ENCODE measurements at places on chromosomes 3 and 15.

GRCh38 chr3:2211568-2211967, 112.9 kb downstream of the CNTN4 start:
- DNase-seq: no peak

DNA sequence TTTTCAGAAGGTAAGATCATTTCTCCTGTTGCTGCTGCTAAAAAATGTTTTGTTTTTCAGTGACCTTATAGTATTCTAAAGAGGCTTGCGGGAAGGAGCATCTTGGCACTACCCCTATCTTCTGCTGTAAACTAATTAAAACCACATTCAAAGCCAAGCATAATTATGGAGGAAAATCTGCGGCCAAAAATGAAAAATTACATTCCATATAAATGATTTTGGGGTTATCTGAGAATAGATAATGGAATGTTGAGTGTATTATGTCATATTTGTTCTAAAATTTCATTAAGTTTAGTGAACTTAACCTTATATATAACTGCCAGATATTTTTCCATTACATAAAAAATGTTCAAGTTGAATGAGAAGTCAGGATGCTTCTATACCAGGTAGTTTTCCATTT, 170.4 kb upstream of the TMC3 start:
- no peak for DNase-seq

GRCh38 chr3:139441656-139442055, 34.7 kb downstream of the RBP2 start:
- DNase-seq: no peak

DNA sequence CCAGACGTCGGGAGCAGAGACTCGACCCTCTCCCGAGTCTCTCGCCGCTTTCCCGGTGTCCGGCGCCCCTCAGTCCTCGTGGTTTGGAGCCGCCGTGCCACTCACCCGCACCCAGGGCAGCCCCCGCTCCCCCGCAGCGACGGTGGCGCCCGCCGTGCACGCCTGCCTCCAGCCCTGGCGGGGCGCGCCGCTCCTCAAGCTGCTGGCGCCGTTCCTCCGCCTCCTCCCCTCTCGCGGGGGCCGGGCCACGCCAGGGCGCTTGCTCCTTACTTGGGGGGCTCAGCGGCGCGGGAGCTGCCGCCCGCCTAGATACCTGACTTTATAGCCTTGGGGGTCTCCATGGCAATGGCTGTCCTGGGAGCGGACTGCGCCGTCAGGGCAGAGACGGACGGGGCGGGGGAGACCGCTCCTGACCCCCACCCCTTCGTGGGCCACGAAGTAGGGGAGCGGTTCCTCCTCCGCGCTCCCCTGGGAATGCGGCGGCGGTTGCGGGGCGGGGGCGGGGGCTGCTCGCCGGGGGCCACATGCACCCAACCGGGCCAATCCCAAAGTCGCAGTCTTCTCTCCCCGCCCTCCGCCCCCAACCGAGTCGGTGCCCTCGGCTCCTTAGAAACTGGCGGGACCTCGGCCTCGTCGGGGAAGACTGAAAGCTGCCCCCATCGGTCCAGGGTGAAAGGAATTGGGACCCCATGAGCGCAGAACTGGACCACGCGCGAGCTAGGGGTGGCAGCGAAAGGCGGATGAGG, at the start of gene ANKRD63:
ANKRD63 (minus strand) TSS at position 196 of the 746 bp plus-strand sequence. CDS start 478 bp downstream, outside the sequence.
- peak; percentile 35 for DNase-seq

GRCh38 chr3:129820587-129820986, 72.9 kb downstream of the TMCC1 start:
- DNase-seq: no peak

GRCh38 chr3:115697263-115698053, 74.1 kb downstream of the GAP43 start:
- no peak for DNase-seq

- no peak for DNase-seq
Measured at GRCh38 chr3:45618081-45618509, 23.5 kb downstream of the LIMD1 start.

- DNase-seq: no peak
Measured at GRCh38 chr3:4494895-4495264, 1.7 kb downstream of the ITPR1 start.

DNA sequence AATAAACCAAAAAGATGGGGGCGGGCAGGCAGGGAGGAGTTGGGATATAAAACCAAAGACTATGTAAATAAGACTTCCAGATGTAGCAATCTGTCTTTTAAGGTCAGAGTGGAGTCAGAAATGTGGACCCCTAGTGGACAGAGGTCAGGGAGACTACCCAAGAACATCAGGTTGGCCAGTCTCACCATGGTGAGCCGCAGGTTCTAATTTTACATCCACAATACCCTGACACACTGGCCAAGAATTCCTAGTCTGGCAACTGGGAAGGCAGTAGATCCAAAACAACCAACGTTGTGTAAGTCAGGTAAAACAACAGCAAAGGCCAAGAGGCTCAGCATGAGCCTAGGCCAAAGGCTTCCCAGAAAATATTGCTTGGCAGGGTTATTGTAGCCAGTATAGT, 203.4 kb downstream of the FOXP1 start:
- no peak for DNase-seq

GRCh38 chr3:100496711-100497261, 4.4 kb downstream of the TMEM45A start:
- DNase-seq: no peak

- DNase-seq: no peak
Measured at GRCh38 chr3:62718515-62719320, 156.5 kb downstream of the CADPS start.

- no peak for DNase-seq
Measured at GRCh38 chr3:158977497-158977896, 175.6 kb downstream of the MFSD1 start.

- DNase-seq: no peak
Measured at GRCh38 chr3:141371882-141372281, 3.6 kb downstream of the ZBTB38 start.

DNA sequence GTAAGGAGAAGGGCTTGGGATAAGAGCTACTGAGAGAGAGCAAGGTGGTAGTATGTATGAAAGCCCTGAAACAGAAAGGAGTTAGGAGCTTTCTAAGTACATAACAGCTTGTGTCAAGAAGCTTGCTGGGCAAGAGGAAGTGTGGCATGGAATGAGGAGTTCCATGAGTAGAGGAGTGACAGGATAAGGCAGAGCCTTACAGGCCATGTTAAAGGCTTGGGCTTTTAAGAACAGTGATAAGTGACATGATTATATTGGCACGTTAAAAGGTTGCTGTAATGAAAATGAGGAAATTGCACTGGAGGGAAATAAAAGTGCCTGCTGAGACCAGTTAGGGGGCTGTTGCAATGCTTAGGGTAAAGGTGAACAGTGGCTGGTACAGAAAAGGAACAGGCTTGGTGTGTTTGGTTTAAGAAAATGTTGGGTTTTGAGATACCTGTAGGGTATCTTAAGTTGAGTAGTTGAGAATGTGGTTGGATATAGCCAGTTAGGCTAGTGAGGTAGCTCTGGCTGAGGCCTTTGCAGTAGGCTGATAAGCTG, 49.0 kb downstream of the MEF2A start:
- no peak for DNase-seq

GRCh38 chr3:30418443-30418842, 188.0 kb upstream of the TGFBR2 start:
- no peak for DNase-seq

- DNase-seq: no peak
Measured at GRCh38 chr3:100045696-100046095, 68.6 kb downstream of the FILIP1L start.

GRCh38 chr3:138717348-138717747, 108.8 kb downstream of the FAIM start:
- no peak for DNase-seq

- DNase-seq: no peak
Measured at GRCh38 chr3:54347060-54347459, 224.7 kb downstream of the CACNA2D3 start.

GRCh38 chr15:38252481-38253350, at the start of gene SPRED1:
TSS of gene SPRED1 (plus strand) at chr15:38252836. CDS start at chr15:38253186, 350 bp downstream.
- no peak for DNase-seq

GRCh38 chr3:170564664-170565063, 21.2 kb downstream of the SLC7A14 start:
- no peak for DNase-seq

GRCh38 chr3:194938845-194939531, 253.3 kb downstream of the FAM43A start:
- DNase-seq: no peak

DNA sequence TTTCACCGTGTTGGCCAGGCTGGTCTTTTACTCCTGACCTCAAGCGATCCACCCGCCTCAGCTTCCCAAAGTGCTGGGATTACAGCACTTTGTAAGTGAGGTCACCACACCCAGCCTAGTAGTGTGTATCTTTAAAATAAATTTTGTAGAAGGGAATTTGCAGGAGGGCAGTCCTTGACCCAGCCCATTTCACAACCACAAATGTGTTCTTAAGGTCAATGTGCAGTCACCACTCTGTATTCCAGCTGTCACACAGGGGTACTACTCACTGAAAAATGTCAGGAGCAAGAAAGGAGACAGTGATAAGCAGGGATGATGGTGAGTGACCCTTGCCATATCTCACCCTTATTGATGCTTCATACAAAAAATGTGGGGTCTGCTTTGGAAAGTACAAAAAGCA, 98.5 kb downstream of the FRMD5 start:
- no peak for DNase-seq

- DNase-seq: no peak
Measured at GRCh38 chr3:155281912-155282311, 11.6 kb downstream of the STRIT1 start.

DNA sequence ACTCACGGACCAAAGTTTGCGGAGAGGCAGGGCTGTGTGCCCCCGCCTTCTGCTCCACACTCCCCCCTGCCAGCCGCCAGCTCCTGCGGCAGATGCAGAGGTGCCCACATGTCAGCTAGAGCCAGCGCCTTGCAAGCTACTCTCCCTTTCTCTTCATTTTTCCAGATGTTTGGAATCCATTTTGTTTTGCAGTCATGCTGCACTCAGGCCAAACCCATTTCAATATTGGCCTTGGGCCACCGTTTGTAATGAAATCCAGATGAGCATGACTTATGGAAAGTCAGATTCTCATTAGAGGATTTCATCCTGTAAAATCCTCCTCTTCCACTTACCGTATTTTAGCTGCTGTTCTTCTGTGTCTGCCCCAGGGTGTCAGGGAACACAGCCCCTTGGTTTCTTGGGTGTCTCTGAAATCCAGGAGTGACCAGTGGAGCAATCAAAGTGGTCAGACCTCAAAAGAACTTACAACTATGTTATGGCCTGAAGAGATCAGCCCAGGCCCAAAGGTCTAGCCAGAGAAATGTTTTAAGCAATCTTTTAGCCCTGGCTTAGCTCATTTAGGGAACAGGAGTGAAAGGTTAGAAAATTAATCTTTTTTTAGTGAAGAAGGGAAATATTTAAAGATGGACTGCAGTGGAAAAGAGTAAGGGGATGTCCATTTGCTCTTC, 65.8 kb downstream of the AAGAB start:
- no peak for DNase-seq

DNA sequence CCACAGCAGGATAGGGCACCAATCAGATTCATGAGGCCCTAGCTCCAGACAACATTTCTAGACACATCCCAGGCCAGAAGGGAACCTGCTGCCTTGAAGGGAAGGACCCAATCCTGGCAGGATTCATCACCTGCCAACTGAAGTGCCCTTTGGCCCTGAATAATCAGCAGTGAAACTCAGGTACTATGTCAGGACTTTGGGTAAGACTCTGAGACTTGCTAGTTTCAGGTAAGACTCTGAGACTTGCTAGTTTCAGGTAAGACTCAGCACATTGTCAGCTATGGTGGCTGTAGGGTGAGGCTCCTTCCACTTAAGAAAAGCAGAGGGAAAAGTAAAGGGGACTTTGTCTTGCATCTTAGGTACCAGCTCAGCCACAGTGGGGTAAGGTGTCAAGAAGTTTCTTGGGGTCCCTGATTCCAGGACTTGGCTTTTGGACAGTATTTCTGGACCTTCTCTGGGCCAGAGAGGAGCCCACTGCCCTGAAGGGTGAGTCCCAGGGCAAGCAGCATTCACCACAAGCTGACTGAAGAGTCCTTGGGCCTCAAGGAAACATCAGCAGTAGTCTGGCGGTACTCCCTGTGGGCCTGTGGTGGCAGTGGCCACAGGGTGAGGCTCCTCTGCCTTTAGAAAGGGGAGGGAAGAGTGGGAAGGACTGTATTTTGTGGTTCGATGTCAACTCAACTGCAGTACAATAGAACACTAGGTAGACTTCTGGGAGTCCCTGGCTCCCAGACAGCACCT, 13.7 kb upstream of the COL8A1 start:
- no peak for DNase-seq

DNA sequence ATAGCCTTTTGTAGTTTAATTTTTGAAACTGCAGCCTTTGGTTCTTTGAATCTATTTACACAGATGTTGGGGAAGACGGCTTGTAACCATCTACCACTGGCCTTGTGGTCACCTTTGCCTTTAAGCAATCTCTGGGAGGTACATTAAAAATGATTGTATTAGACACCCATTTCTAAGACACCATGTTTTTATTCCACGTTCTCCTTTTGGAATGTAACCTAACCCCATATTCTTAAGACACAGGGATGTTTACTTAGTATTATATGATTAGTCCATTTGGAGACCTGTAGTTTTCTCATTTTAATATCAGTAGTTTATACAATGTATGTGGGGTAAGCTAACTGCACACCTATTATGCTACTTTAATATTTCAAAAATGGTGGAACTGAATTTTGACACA, 175.1 kb upstream of the PLSCR5 start:
- no peak for DNase-seq

DNA sequence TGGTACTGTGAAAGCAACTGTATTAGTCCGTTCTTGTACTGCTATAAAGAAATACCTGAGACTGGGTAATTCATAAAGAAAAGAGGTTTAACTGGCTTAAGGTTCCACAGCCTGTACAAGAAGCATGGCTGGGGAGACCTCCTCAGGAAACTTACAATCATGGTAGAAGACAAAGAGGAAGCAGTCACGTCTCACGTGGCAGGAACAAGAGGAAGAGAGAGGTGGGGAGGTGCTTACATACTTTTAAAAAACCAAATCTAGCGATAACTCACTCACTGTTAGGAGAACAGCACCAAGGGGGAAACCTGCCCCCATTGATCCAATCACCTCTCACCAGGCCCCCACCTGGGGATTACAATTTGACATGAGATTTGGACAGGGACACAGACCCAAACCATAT, 48.9 kb downstream of the IQGAP1 start:
- DNase-seq: no peak

DNA sequence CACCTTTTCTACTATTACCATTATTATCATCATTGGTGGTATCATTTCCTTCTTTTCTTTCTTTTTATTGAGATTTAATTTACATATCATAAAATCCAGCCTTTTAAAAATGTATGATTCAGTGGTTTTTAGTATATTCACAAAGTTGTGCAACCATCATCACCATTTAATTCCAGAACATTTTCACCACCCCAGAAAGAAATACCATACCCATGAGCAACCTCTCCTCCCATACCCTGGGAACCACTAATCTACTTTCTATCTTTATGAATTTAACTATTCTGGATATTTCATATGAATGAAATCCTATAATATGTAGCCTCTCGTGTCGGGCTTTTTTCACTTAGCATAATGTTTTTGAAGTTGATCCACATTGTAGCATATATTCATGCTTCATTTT, 29.1 kb downstream of the AAGAB start:
- DNase-seq: no peak

GRCh38 chr15:63046917-63047760, 4.6 kb downstream of the TPM1 start:
- DNase-seq: no peak

- DNase-seq: no peak
Measured at GRCh38 chr3:172222478-172223071, 183.2 kb downstream of the FNDC3B start.
